ENCODE measurements at places on chromosomes 1 and 21.

DNA sequence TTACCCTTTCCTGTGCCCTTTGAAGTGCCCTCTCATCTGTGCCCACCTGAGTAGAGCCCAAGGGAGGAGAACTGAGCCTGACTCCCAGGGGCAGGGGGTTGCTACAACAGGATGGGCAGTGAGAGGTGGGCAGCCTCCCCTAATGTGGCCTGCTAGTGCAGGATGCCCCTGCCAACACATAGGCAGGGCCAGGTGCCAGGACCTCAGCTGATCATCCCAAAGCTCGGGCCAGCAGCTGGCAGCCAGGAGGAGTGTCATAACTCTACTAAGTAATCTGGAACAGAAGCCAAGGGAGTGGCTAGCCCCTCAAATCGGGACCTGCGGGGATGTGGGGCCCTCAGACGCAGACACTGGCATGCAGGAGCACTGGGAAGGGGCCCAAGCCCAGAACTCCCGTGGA lies 208.8 kb upstream of the RAB4A start:
- no peak for DNase-seq

GRCh38 chr21:17818186-17819113 lies 706 bp downstream of the C21orf91 start:
- DNase-seq: peak; percentile 42

DNA sequence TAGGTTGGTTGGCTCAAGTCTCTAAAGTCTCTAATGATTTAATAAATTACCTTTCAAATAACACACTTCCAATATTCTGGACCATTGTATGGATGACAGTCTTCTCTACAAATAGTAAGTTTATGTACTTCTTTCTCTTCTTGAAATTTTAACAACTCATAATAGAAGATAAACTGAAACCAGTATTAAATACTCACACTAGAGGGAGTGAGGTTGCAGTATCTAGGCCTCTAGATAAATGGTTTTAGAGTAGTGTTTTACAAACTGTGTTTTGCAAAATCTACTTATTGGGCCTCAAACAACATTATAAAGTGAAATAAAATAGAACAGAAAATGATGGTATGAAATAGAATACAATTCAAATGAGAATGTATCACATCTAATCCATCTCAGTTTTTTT lies 479.9 kb upstream of the BRINP3 start:
- no peak for DNase-seq

DNA sequence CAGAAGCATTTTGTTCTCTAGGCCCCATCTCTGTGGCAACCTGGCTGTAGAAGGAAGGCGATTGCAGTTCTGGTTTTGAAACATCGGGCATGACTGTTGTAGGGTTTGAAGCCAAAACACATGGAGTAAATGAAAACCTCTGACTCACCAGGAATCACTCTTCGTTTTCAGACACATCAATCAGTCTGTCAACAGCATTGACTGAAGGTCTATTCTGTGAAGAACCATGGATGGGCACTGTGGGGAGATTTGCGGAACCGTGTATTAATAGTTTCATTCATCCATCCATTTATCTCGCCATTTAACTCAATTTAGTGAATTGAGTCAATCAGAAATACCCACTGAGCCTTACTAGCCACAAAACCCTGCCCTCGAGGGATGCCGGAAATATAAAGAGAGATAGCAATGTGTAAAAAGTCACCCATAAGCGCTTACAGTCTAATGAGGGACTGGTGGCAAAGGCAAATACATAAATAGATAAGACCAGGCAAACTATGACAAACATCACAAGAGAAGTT lies 364.6 kb upstream of the PROX1 start:
- DNase-seq: peak; percentile 27

DNA sequence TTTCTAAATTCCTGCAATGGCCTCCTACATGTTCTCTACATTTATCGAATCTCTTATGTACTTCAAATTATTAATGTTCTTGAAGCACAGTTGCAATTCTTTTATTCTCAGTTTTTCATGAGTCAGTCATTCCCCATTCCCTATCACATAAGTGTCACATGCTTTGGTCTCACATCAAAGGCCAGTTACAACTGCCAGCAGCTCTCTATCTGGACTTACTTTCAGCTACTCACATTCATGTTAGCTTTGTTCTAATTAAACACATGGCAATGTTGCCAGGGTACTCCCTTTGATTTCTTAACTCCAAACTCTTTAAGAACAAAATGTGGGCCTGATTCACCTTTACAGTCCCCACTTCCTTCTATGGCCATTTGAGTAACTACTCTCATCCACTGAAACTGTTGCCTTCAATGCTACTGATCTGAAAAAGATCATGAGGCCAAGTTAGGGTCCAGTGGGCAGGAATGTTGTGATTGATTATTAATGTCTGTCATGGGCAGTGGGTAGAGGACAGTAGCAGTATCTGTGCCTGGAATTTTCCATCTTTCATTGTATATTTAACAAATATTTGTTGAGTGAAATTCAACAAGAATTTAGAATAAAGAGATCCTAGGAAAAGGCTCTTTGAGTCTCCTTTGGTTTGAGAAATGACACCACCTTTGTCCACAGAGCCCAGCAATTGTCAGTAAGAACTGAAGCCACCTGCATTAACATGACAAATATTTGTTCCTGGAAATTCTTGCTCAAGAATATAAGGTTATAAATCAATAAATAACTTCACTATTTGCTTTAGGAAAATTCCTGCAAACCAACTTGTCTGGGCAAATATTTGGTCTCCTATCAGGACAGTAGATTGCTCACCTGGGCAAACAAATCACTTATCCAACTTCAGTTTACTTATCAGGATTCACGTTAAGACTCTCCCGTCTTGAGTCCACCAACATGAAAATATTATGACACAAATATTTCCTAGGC lies 153.6 kb upstream of the SAMSN1 start:
- DNase-seq: no peak

- no peak for DNase-seq
Observed at GRCh38 chr1:37931102-37931360, 15.8 kb downstream of the INPP5B start.

GRCh38 chr1:61674221-61674620 lies 50.7 kb downstream of the TM2D1 start:
- DNase-seq: no peak

- no peak for DNase-seq
Observed at GRCh38 chr1:58907398-58907797, 123.6 kb upstream of the JUN start.

DNA sequence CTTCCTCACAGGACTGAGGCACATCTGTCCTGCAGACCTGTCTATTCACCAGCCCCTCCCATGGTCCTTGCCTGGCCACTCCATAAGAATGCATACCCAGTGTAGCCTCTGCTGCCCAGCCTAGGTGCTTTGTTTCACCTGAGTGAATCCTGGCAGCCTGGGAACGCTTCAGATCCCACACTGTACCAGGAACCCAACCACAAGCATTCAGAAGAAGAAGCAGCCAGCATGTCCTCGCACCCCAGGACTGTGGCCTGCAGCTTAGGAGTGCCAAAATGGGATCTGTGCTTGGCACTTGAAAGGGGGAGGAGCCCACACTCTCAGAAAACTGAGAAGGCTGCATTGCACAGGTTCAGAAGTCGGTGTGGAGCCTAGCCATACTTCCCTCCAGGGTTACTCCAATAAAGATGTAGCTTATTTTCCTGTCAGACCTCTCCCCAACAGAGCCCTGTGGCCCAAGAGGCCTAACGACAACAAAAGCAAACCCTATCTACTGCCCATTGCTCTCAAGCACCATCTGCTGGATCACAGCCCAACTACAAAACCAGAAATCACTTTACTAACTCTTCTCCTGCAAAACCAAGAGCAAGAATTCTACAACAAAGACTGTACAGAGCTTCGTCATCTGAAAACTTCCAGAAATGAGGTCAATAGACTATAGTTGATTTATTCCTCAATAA lies 923.1 kb upstream of the NEGR1 start:
- DNase-seq: no peak

DNA sequence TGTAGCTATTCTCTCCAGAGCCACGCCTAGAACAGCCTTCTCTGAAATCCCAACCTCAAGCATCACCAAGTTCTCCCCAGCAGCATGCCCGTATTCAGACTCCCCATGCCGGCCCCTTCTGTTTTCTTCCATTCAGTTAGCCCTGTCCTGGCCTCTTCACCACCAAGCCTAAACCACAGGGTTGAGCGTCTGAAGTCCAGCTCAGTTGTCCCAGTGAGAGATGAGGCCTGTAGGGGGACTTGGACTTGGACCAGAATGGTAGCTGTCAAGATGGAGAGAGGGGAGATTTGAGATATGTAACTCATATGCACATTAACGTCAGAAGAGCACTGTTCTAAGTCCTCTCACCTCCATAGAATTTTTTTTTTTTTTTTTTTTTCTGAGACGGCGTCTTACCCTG lies 5.5 kb upstream of the TMEM54 start:
- DNase-seq: no peak

- no peak for DNase-seq
Observed at GRCh38 chr21:41877901-41878830, 978 bp downstream of the PRDM15 start.

GRCh38 chr1:178036090-178036489 lies 57.8 kb upstream of the RASAL2 start:
- DNase-seq: no peak

- DNase-seq: no peak
Observed at GRCh38 chr1:181143102-181143859, 54.8 kb downstream of the IER5 start.

GRCh38 chr1:87754139-87754538 lies 425.5 kb downstream of the LMO4 start:
- DNase-seq: no peak

DNA sequence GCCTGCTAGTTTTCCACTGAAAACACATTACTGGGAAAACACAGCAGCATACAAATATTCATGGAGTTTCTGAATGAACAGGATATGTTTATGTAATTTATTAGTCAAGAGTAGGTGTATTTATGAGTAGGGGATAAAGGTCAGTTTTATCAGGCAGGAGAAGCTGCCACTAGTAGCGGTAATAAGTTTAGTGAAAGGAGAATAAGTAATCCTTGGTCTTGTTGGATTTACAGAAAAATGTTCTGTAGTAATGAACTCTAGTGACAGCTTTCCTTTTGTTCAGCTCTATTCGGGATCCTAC lies 1.2 kb downstream of the MAST2 start:
- no peak for DNase-seq
